ENCODE measurements at places on chromosomes 3 and 15.

DNA sequence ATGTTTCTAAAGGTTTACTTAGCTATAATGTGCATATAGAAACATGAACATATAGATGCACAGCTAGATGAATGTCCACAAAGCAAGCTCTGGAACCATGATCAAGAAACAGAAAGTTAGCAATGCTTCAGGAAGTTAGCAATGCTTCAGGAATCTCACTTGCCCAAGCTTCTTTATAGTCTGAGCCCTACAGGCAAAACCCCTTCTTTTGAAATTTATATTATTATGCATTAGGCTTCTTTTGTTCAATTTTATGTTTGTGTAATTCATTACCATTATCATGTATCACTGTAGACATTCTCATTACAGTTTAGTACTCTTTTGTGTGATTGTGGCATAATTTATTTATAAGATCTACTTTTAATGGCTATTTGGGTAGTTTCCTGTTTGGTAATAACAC, 286.4 kb upstream of the BCHE start:
- no peak for DNase-seq

- no peak for DNase-seq
Observed at GRCh38 chr3:141511361-141511760, 24.5 kb downstream of the RASA2 start.

DNA sequence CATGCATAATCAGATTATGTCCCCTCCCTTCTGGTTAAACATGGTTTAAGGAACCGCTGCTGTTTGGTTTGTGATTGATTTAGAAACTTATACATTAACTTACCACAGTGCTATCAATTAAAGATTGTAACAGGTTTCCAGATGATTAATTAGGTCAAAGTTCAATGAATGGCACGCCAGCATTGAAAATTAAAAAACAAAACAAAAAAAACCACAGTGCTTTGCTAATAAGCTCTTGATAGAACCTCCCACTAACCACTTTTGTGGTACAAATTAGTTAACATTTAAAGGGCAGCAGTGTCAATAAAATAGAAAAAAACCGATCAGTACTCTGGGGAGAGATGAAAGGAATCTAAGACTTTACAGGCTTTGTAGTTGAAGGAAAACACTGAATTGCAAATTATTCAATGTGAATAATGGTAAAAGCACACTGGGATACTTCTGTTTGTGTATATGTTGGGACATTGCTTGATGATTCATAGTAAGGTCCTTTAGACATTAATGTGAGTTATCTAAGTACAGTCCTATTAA, 7.6 kb upstream of the C3orf38 start:
- DNase-seq: no peak

- no peak for DNase-seq
Observed at GRCh38 chr3:67828486-67829010, 174.1 kb upstream of the SUCLG2 start.

DNA sequence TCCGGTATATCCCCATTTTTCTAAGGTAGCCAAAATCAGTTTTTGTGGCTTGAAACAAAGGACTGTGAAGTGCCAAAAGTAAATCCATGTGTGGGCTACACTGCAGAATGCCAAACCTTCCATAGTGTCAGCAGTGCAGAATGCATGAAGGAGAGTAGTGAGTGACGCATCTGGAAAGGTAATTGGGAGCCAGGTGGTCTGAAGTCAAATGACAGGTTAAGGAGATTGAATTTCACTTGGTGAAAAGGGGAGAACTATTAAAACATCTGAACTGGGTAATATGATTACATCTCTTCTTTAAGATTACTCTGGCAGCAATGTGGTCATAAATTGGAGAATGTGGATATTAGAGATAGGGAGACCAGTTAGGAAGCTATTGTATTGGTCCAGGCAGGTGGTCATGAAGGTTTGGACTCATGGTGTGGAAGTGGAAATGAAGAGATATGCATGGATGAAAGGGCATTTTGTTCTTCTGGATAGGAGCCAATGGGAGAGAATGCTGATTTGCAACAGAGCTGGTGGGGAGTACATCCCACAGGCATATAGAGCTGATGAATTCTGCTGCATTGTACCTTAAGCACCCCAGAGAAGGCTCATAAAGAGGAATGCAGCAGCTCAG, 118.2 kb downstream of the ECT2 start:
- no peak for DNase-seq

- DNase-seq: no peak
Observed at GRCh38 chr3:46882377-46883053, 5.0 kb downstream of the PTH1R start.

DNA sequence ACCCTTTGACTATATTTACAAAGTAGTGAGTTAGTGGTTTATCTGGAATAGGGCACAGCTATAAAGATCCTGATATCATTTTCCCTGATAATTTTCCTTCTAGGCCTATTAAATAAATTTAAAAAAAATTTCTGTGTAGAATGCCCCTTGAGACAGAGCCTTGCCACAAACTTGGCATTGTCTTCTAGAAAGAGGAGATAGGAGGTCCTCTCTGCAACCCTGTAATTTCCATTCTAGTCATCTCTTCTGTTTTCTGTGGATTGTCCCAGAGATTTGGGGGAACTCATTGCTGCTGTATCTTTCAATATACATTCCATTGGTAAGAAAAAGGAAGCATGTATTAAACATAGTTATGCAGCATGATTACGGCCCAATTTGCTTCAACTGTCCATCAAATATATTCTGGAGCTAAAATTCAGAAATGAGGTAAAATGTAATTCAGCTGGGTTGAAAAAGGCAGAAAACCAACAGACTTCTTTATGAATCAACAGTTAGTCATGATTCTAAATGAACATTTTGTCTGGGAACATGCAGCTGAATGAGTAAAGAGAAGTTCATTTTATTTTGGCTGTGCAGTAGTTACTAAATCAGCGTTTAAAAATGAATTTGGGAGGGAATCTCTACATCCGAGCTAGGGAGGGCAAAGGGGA, 401.1 kb downstream of the NAALADL2 start:
- no peak for DNase-seq

DNA sequence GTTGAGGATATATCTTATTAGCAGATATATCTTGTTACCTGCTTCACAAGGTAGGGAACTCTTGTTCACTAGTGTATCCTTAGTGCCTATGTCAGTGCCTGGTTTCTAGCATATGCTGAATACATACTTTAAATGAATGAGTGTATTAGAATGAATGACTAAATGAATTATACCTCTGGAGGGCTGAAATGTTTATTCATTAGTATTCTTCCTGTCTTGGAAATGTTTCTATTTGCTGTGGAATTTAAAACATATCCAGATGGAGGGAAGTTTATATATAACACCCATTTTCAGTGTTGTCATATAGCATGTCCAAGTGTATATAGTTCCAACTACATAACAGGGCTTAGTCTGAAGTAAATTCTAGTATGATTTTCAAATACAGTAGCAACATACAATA, 581.5 kb downstream of the TBL1XR1 start:
- DNase-seq: no peak

DNA sequence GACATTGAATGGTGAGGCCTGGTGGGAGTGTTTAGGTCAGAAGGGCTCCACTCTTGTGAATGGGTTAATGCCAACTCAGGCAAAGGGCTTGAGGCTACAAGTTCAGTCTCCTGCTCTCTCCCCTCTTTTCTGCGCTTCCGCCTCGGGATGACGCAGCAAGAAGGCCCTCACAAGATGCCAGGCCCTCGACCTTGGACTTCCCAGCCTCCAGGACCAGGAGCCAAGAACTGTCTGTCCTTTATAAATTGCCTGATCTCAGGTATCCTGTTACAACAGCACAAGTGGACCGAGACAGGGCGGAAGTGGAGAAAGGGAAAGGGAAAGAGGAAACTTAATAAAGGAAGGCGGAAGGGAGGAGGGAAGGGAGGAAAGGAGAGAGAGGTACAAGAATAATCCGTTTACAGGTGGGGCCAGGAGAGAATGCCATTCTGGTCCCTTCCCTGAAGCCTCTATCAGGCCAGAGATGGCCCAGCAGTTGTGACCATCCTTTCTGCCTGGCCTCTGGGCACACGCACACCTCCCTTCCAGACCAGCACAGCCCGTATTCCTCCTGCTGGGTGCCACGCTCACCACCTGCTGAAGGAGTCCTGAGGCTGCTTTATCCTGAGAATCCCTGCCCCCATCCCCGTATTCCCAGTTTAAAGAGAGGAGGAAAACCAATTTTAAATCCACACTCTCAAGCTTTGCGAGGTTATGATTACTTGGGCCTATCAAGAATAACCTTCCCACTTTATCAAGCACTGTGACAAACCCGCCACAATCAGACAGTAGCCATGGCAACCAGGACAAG, 64.2 kb downstream of the OXNAD1 start:
- DNase-seq: no peak

DNA sequence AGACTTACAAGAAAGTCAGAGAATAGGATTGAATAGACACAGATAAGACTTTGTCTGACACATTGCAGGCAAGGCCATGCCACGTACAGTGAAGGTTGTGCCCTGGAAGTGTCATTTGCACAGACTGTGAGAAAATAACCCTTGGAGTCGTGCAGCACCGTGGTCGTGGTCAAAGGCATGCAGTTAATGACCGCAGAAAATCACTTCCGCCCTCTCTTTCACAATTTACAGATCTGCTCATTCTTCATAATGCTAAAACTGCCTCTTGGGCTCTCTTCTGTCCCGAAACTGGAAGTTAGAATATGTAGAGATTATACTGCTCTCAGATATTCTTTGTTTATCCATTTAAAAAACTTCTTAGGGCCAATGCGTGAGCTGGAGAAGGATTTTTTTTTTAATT, 73.2 kb upstream of the CTXND1 start:
- DNase-seq: no peak

- DNase-seq: no peak
Observed at GRCh38 chr15:79960502-79961212, 10.3 kb downstream of the BCL2A1 start.

DNA sequence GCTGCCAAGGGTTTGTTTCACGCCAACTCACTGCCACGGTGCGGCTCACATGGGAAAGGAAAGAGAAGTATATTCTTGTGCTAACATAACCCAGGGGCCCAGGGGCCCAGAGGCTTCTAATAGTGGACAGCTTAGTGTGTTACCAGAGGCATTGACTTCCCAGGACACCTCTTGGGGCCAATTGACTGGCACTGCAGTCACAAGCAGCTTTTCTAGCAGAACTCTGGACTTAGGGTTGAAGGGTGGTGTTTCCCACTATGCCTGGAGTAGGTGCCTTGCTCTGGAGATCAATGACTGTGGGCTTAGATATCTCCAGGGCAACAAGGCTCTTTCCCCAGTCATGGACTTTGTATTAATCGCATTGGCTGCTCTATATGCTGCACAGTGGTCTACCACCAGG, 172.7 kb upstream of the KBTBD8 start:
- DNase-seq: no peak

DNA sequence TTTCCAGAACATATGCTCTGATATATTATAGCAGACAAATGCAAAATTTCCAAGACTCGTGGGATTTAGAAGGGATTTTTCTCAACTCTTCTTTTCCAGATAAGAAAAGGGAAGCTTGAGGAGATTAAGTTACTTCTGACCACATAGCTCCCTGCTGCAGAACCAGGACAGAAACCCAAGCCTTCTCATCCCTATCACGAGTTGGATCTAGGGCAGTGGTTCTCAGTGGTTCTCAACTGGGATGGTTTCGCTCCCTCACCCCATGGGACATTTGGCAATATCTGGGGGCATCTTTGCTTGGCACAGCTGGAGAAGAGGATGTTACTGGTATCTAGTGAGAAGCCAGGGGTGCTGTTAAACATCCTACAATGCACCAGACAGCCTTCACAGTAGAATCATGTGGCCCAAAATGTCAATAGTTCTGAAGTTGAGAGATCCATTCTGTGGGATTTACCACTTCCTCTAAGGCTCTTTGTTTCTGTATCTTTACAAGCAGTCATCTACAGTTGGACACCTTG, 64.2 kb downstream of the LIPC start:
- no peak for DNase-seq

DNA sequence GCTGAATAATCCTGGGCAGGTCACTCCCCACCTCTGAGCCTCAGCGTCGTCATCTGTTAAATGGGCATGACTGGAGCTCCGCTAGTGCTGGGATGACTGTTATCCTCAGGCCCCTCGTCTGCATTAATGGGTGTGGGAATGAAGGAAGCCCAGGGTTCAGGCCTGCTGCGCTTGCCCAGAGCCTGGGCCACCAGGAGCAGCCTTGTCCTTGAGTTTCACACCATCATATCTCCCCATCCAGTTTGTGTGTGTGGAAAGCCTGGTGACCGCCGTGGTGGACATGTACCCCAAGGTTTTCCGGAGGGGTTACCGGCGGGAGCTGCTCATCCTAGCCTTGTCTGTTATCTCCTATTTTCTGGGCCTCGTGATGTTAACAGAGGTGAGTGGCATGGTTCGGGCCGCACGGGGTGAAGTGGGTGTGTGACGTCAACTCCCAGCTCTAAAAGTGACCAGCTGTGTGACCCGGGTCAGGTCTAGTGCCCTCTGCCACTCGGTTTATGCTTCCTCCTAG, 63.5 kb upstream of the SLC6A1 start:
- DNase-seq: no peak

GRCh38 chr3:172517859-172518466, 5.3 kb downstream of the TNFSF10 start:
- DNase-seq: no peak

DNA sequence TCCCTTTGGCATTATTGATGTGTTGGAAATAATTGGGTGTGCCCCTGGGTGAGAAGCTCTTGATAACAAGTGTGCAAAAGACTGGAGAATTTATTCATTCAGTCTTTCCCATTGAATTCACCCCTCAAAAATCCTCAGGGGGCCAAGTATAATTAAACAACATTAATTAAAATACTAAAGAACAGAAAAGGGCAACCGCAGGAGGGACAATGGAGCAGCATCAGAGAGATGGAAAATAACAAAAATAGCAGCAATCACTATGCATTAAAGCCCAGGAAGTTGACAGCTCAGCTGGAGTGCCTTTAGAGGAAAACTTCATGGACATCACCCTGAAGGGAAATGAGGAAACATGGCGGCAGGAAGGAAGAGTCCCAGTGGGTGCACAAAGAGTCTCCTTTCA, 227.6 kb downstream of the MINAR1 start:
- DNase-seq: no peak

DNA sequence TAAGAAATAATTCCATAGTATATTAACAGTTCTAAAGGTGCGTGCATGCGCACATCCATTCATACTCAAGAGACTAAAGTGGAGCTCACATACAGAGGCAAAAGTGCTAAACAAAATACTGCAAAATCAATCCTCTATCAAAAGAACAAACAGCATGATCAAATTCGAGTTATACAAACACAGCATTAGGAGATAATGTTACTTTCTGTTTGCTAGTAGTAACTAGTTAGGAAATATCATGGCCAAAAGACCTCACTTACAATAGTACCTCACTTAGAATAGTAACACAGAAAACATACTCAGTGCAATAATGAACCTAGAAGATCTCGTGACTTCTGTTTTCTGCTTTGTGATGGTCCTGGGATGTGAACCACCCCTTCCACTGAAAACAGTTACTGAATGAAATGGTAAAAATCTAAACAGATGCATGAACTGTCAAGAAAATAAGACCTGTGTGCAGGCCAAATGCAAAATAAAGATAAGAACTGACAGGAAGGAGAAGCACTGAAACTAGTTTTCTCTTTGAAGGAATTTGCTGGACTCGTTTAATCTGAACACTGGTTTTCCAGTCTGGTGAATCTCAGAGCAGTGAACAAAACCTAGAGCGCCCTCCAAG, 20.9 kb upstream of the CEMIP start:
- no peak for DNase-seq
